ENCODE measurements at places on chromosomes 4 and X. TPM values are rescaled to one million over a fixed set of nuclear protein-coding genes. Genes with fewer than 3 reads are reported as not detected.

The SYTL5 gene
- not detected for polyA plus RNA-seq

The CYTL1 gene
- polyA plus RNA-seq: not detected

The DCAF4L1 gene
- polyA plus RNA-seq: not detected

The UGT2B17 gene
- polyA plus RNA-seq: not detected

The HTR2C gene
- not detected for polyA plus RNA-seq

The DUX4 gene
- polyA plus RNA-seq: not detected

The NHS gene
- not detected for polyA plus RNA-seq

The TFDP3 gene
- not detected for polyA plus RNA-seq

The APLN gene
- not detected for polyA plus RNA-seq

The TMEM255A gene
- 0.27 TPM for polyA plus RNA-seq

The UGT2B7 gene
- not detected for polyA plus RNA-seq
